ENCODE measurements at places on chromosomes 1 and 21.

DNA sequence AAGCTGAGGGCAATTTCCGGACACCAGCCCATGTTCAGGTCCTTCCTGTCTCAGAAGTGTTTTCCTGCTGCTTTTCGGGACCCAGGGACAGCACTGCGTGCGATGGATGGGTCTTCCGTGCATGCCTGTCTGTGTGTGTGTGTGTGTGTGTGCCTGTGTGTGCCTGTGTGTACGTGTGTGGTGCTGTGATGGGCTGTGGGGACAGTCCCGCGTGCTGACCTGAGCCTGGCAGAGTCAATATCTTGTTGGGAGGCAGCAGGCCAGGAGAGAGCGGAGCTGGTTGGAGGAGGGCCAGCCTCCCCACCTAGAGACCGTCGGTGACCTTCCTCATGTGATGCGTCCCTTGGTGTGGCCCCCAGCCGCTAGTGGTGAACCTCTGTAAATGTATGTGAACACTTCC is 13.7 kb downstream of the SKI start:
- no peak for DNase-seq

DNA sequence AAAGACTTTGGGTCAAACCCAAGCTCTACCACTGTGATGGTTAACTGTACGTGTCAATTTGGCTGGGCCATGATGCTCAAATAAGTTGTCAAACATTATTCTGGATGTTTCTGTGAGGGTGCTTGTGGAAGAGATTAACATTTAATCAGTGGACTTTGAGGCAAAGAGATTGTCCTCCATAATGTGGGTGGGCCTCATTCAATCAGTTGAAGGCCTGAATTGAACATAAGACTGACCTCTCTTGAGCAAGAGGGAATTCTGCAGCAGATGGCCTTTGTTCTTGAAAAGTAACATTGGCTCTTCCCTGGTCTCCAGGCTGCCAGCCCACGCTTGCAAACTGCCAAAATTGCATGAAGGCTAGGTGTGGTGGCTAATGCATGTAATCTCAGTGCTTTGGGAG is 94.5 kb upstream of the SPATA6 start:
- no peak for DNase-seq

DNA sequence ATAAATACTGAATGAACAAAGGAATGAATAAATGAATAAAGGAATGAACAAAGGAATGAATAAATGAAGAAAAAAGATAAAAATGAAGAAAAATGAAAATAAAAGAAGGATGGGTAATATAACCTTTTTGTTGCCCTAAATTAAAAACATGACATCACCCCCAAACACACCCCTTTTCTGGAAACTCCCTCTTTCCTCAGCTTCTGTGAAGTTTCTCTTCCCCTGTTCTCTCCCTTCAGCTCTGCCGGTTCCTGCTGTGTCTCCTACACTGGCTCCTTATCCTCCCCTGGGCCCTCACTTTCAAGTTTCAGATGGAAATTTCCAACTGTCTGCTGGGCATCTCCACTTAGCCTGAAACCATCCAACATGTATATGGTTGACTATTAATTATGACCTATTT is 37.9 kb downstream of the RAB3B start:
- DNase-seq, result no peak

- DNase-seq, result peak; percentile 92
These were observed 29.1 kb upstream of the C21orf91 start for GRCh38 chr21:17848228-17848627.

- DNase-seq, result no peak
These were observed 106.3 kb upstream of the CSF3R start for GRCh38 chr1:36588972-36589371.

GRCh38 chr1:27634985-27635367 is at the start of gene FGR:
Gene FGR (minus strand): TSS chr1:27635185. CDS start chr1:27623916, 11,269 bp downstream.
- no peak for DNase-seq

DNA sequence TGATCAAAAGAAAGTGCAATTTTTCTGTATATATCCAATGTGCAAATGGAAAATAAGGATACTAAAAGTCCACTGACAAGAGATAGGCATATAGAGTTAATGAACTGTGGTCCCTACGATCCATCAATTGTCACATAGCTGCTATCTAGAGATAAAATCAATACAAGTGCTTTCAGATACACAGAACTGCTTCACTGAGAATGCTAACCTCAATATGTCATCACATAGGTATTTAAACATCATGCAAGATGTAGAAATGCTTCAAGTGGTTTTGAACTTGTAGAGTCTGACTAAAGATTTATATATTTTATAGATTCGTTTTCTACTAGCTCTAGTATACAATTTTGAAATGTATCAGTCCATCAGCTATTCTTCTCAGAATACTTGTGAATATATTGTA is 1604.7 kb downstream of the PLA2G4A start:
- DNase-seq, result no peak

- DNase-seq, result peak; percentile 62
These were observed 12.6 kb downstream of the FLG2 start for GRCh38 chr1:152347116-152347728.

GRCh38 chr1:167856711-167857418 is 57.1 kb downstream of the ADCY10 start:
- no peak for DNase-seq

DNA sequence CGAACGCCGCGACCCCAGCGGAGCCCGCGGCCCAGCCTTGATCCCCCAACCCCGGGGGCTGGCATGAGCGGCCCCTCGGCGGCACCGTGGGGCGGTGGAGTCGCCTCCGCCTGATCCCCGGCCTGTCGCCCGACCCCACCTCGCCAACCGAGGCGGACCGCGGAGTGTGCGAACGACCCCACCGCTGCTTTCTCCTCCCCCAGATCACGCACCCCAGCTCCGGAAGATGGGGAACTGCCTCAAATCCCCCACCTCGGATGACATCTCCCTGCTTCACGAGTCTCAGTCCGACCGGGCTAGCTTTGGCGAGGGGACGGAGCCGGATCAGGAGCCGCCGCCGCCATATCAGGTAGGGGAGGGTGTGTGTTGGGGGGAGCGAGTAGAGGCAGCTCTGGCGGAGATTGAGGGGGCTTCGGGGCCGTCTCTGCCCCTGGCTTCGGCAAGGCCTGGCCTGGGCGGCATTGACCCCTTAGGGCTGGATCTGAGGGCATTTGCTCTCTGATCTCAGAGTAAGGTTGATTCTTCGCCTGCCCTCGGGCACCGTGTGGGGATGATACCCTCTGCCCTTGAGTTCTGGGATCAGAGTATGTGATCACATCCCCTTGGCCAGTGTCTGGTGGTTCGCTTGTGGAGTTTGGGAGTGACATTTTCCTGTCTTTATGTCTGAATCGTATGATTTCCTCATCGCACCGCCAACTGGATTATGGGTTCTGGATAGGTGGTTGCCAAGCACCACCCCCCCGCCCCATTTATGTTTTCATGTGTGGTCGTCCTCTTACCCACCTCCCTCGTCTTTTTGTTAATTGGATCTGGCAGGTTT is 668 bp downstream of the RNF11 start:
- peak; percentile 43 for DNase-seq

DNA sequence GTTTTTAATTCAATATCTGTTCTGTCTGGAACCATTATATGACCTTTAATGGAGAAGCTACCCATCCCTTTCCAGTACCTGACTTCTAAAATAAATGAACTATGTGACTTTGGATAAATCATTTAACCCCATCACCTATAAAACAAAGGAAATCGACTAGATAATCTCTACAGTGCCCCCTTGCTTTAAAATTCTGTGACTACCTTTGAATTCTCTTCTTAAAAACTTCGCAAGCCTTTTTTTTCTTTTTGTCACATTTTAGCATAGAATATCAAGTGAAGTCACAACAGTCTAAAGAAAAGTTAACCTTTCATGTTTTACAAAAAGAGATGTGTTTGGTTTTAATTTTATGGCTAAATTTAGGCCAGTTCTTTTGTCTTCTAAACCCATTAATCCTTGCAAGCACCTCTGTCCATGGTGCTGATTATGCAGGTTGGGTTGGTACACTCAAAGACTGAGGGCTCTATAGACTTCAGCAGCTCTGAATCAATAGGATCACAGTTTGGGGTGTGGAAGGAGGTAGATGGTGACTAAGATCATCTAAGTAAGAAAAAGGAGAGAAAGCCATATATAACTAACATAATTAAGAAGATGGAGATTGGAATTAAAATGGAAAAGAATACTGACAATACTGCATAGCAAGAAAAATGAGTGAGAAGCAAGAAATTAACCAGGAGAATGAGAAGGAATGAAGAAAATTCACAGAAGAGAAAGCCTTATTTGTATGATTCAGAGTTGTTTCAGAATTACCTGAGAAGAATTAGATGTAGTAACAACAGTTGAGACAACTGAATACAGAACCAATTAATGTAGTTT is 59.2 kb downstream of the TBX15 start:
- DNase-seq, result peak; percentile 29

DNA sequence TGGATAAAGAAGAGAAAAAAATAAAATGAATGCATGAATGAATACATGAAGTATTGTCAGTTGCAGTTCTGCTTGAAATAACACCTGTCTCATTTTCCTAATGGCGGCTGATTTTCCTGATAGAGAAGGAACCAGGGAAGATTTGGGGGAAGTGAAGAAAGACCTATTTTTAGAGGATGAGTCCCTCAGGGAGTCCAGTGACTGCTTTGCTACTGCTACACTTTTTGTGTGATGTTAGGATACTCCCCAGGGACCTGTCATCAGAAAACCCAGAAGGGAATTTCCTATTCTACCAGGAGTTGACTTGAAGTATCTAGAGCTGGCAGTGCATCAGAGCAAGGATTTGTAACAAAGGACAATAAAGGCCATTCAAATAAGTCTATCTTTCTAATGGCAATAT is 114.8 kb downstream of the MAB21L3 start:
- no peak for DNase-seq

- DNase-seq, result peak; percentile 23
These were observed 195.0 kb upstream of the FOXD3 start for GRCh38 chr1:63127376-63127775.

- DNase-seq, result peak; percentile 81
These were observed 47.6 kb downstream of the B3GALT5 start for GRCh38 chr21:39660191-39660980.

DNA sequence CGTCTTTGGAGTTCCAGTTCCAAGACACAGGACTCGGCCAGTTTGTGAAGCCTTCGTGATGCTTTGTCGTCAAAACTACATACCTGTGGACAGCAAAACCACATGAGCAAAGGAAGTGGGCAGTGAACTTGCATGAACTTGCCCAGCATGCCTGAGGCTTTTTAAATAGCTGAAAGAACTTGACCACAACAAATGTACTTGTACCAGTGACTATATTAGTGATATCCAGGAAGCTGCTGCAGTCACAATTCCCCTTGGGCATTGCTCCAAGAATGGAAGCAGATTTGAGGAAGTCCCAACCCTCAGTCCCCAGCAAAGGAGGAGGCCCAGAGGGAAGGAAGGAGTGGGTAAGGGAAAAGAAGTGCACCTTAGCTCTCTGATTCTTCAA is 2.6 kb downstream of the FUCA1 start:
- peak; percentile 80 for DNase-seq

DNA sequence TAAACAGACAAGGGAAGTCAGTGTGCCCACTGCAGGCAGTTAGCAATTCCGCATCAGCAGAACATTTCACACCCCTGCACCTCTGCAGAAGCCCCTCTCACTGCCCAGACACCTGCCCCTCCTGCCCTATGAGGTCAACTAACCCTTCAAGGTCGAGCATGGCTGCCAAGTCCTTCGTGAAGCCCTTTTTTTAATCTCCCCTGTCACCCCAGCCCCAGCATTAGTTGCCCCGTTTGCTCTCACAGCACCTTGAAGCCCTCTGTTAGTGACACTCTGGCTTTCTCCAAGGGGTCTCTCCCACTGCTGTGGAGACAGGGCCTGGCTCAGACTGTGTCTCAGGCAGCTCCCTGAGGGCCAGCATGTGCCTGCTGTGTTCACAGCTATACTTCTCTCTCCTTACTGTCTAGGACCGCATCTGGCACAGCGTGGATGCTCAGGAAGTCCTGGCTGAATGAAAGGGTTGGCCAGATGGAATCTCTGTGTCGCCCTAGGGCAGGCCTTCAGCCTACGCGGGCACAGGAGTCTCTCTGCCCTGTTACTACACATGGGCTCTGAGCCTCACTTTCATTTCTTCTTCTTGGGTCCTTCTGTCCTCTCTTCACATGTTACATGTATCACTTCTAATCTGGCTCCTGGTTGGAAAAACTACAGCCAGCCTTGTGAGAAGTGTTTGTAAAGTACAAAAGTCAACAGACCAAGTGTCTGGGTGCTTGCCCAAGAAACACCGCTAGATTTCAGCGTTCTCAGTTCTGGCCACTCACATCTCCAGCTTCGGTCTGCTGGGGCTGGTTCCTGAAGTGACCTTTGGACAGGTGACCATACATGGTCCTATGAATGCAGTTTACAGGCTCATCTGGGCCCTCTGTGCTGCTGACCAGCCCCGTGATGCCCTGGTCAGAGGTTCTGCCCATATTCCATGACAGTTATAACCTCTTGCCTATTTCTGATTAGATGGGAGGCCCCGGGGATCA is 19.7 kb downstream of the SLC2A1 start:
- DNase-seq, result no peak

- DNase-seq, result no peak
These were observed 131.0 kb downstream of the XPR1 start for GRCh38 chr1:180762796-180763195.

DNA sequence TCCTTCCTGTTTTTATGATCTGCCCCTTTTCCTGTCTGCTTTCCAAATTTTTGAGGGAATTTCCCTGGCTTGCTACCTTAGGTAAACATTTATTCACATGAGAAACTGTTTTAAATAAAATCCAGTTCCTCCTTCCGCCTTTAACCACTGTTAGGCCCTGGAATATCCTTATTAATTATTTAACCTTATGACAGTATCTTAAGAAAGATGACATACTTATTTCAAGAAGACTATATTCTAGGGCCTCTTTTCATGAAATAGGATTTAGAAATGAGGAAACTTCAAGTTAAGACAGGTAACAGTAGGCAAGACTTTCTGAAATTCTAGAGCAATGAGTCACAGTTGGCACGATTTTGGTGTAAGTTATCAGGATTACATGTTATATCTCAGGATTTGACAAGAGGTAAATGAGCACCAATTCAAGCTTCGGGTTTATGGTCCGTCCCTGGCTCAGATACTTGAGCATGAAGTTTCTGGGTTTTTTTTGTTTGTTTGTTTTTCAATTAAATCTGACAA is 2.0 kb upstream of the TNFSF18 start:
- no peak for DNase-seq

- no peak for DNase-seq
These were observed 113.1 kb upstream of the ESRRG start for GRCh38 chr1:216836316-216836715.

DNA sequence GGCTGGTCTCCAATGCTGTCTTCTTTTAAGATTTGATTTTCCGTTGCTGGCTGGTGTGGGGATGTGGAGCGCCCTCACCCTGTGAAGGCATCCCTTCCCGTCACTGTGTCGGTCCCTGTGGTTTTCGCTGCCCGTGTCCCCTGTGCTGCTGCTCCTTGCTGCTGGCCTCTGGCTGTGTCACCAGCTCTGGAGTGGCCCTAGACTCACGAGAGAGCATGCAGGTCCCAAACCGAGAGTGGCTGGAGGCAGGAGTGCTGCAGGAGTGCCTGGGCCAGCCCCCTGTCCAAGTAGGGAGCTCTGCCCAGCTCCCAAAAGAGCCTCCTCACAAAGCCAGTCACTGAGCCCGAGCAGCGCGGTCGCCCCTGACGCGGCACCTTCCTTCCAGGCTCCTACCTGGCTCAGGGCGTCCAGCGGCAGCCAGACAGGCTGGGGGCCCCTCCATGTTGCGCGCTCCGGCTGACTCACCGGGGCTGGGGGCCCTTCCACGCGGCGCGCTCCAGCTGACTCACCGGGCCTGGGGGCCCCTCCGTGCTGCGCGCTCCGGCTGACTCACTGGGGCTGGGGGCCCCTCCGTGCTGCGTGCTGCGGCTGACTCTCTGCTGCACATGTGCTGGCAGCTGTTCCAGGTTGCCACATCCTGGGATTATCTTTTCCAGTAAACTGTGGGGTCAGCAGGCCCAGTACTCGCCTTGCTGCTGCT is 106.7 kb upstream of the COL6A1 start:
- DNase-seq, result peak; percentile 94

GRCh38 chr1:8122160-8122476 is 96.0 kb upstream of the ERRFI1 start:
- no peak for DNase-seq
